Stimulated activated CD8-positive, alpha-beta memory T cell treated with anti-CD3 and anti-CD28 coated beads, Interleukin-4, amount 100 ng/mL, for 1 hour (primary cell): ENCODE measurements at places on chromosomes 11 and 22.

DNA sequence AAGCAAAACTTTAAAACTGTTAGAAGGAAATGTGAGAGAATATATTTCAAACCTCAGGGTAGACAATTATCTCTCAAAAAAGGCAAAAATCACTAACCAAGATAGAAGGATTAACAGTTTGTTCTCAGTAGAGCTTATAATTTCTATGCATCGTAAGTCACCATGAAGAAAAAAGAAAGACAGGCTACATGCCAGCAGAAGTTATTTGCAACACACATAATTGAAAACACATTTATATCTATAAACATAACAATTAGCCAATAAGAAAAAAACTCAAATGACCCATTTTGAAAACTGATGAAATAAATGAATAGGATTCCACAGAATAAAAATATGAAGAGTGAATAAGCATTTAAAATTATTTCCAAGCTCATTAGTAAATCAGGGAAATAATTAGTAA, 24.4 kb upstream of the SNX19 start:
- no peak for DNase-seq

GRCh38 chr11:64136765-64137441, 29.0 kb downstream of the MACROD1 start:
- no peak for DNase-seq

DNA sequence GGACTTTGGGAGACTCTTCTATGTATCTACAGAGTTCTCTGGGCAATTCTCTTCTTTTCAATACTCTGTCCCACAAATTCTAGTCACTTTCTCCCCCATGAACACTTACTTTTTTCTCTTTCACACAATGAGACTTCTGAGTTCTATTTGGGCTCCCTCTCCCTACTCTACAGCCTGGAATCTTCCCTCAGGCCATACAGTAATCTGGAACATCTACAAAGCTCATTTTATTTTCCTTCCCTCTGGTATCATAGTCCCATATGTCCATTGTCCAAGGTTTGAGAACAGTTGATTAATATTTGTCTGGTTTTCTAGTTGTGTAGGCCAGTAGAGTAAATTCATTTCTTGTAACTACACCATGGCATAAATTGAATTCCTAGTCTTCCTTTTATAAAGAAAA, 544.6 kb upstream of the RAG2 start:
- DNase-seq = no peak

- DNase-seq = no peak
Observed at GRCh38 chr11:75496305-75496752, 29.4 kb downstream of the GDPD5 start.

- no peak for DNase-seq
Observed at GRCh38 chr11:131982154-131982553, 611.7 kb downstream of the NTM start.

- DNase-seq = no peak
Observed at GRCh38 chr22:27335102-27335660, 466.4 kb downstream of the MN1 start.

DNA sequence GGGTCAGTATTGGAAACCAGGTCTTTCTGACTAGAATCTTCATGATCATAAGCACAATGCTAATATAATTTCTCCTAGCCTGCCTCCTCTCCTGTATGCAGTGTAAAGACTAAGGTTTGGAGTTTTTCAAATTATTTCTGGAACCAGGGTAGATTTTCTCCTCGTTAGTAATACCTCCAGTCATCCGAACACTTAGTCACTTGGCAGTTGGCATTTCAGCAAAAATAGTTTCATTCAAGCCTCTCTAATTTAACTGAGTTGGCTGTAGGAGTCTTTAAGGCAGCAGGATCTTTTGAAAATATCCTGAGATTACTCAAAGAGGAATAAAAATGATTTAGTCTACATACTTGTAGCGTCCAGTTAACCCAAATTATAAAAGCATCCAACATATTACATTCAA, 6.3 kb downstream of the TYR start:
- DNase-seq = no peak

DNA sequence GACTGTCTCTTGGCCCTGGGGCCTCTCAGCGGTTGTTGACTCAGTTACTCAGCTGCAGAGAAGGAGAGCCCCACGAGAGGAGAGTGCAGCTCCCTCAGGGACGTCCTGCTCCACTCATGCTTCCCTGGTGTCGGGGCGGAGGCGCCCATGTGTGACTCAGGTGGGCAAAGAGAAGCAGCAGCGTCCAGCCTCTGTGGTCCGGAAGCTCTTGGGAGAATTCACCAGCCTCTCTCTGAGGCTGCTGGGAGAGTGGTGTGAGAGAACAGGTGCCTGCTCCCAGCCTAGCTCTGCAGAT, 25.7 kb downstream of the GLB1L2 start:
- DNase-seq = no peak

GRCh38 chr11:21888814-21889213, 304.1 kb upstream of the ANO5 start:
- no peak for DNase-seq

DNA sequence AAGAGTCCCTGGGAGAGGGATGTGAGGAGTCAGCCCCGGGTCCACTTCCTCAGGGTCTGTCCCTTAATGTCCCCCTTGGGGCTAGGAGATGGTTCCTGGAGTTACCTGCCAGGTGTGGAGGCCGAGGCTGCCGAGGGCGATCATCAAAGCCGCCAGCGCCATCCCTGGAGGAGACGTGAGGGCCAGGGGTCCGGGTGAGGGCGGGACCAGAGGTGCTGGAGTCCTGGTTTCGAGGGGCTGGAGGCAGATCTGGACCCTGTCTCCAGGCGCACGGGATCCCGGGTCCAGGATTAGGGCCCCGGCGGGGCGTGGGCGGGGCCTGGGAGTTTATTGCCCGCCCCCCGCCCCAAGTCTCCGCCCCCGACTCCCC, at the start of gene ART5:
ART5 (minus strand) TSS at position 292 of the 370 bp plus-strand sequence; CDS start at position 162, 130 bp downstream.
- no peak for DNase-seq
